ENCODE measurements at places on chromosomes 6 and 20.

DNA sequence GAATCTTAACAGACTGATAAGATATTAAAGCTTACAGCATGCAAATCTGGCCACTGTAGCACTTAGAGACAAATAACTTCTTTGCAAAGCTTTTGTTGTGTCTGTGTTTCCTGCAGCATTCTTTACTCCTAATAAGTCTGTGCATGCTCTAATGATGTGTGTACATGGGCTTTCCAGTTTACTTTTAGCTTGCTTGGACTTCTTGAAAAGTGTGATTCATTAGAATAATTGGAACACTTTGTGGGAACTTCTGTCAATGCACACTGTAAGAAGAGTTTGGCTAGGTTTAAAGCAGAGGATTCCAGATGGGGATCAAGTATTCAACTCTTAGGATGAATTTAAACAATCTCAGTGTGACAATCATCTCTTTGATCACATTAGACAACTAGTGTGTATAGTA, 22.1 kb upstream of the TINAG start:
- DNase-seq: no peak

DNA sequence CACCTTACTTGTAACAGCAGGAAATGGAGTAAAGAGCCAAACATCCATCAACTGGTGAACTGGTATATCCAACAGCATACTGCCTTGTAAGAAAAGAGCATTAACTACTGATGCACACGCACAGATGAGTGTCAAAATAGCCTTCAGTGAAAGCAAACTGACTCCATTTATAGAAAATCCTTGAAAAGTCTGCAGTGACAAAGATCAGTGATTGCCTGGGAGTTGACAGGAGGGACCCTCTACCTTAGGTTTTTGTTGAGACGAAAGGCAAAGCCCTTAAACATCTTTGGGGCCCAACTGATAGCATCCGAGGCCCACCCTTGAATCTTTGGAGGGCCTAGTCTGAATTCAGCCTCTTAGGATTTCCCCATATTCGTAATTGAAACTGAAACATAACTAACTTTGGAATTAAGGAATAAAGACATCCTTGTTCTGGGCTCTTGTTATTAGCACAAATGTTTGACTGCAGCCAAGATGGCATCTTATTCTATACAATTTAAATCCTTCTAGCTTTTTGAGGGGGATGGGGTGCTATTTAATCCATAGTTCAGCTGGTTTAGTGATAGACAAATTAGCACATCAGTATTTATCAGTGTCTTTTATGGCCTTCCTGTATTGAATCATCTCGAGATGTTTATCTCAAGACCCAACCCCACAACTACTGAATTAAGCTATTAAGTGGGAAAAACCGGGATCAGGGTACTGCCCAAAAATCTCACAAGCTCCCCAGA, 13.0 kb downstream of the FBXO5 start:
- DNase-seq: no peak

DNA sequence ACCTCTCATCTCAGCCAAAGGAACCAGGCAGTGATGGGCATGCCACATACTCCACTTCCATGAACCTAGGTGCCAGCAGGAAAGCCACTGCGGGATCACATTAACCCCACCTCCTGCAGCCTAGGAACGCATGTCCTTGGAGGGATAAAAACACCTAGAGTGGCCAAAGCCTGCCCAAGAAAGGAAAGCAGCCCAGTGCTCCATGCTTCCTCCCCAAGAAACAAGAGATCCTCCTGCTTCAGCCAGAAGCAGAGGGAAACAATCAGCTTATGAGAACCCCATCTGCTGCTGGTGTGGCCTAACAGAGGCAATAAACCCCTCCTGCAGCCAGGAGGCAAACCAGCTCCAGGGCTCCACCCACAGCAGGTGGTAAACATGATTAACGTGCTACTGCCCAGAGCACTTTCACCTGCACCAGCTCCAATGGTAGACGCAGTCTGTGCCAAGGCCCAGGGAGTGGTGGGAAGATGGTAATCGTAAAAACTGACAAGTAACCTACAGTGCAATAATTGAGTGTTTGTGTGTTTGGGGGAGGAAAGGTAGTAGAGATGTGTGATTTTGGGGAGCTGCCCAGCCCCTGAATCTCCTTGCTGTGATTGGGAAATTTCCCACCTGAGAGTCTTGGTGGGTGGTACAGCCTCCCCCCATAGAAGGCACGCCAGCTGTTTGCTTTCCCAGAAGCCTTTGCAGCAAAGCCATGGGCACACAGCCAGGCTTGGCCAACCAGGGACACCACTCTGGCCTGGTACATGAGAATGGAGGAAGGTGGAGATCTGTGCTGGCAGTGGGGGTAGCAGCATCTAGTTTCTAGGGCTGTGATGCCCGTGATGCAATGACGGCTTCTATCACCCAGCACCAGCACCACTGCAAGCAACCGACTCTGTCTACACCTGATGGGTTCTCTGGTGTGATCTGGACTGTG, 50.6 kb upstream of the TBC1D7 start:
- no peak for DNase-seq

GRCh38 chr6:130034378-130035146, 16.2 kb downstream of the L3MBTL3 start:
- DNase-seq: no peak

- DNase-seq: no peak
These were observed 241.5 kb upstream of the PLN start for GRCh38 chr6:118306392-118307238.

DNA sequence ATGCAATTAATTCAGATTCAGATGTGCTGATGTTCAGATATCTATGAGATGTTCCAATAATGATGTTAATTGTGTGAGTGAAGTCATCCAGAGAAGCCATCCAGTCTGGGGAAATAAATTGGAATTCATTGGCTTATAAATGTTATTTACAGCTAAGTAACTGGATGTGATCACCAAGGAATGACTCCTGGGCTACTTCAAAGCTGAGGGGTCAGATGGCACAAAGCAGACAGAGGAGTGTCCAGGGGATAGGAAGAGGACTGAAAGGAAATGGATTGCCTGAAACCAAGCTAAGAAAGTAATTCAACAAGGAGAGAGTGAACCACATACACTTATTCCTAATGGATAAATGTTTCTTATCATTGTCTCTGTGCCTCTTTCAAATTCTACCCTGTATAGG, 4.5 kb upstream of the MLIP start:
- no peak for DNase-seq
